ENCODE measurements at places on chromosomes 7 and 10. TPM values are rescaled to one million over a fixed set of nuclear protein-coding genes. Genes with fewer than 3 reads are reported as not detected.

AFAP1L2 gene
- total RNA-seq, result 3.1 TPM

VENTX gene
- not detected for total RNA-seq

FEZF1 gene
- total RNA-seq, result not detected

ZNF438 gene
- 4.3 TPM for total RNA-seq

FFAR4 gene
- not detected for total RNA-seq

ZNF789 gene
- total RNA-seq, result 1.8 TPM

FKBP6 gene
- total RNA-seq, result not detected

SEC61A2 gene
- total RNA-seq, result 3.1 TPM

LLCFC1 gene
- not detected for total RNA-seq

MMD2 gene
- not detected for total RNA-seq

ZNF775 gene
- total RNA-seq, result 3.2 TPM

Measured in cardiac ventricle fibroblast (primary cell).